ENCODE measurements at places on chromosomes 12 and 14.

GRCh38 chr14:103699901-103700752 lies 15.1 kb downstream of the XRCC3 start:
- DNase-seq: no peak

DNA sequence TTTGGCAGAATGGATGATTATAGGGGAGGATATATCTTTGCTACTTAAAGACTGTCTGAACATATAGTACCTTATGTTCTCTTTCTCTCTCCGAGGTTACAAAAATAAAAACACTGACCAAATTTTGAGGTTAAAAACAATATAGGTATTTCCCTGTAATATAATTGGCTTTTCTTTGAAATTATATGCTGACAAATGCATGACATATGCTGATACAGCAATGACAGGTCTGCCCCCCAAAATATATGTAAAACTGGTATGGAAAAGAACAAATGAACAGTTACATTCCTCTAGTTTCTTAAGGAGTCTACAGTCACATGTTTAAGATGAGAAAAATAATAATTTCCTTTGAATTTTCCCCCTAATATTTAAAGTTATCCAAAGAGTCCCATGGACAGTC lies 405.7 kb downstream of the SOX5 start:
- no peak for DNase-seq

- DNase-seq: no peak
These were observed 5.0 kb upstream of the C14orf180 start for GRCh38 chr14:104574536-104574935.

- no peak for DNase-seq
These were observed 89.6 kb downstream of the ERC1 start for GRCh38 chr12:1080520-1081223.

- DNase-seq: no peak
These were observed 39.2 kb upstream of the P2RX7 start for GRCh38 chr12:121093487-121093891.

- DNase-seq: no peak
These were observed 1.2 kb downstream of the TARBP2 start for GRCh38 chr12:53502331-53502730.

Data from stimulated activated CD4-positive, alpha-beta T cell treated with anti-CD3 and anti-CD28 coated beads, TNF-alpha, amount 100 ng/mL, for 4 hours (primary cell).